ENCODE measurements at places on chromosomes 2 and 18. TPM values are rescaled to one million over a fixed set of nuclear protein-coding genes. Genes with fewer than 3 reads are reported as not detected.

Gene TEKT4
- total RNA-seq = 4.1 TPM

Gene EN1
- not detected for total RNA-seq

- H3K27ac ChIP-seq = no peak overlapping the region
- DNase-seq = peak; percentile 50
- H3K4me3 ChIP-seq = no peak overlapping the region
- no peaks in the 10 kb centered on the region for H3K36me3 ChIP-seq
- no peaks in the 10 kb centered on the region for H3K27me3 ChIP-seq
Measured at GRCh38 chr2:200308546-200309295, 2.2 kb downstream of the SPATS2L start.

Gene CYTIP
- 21.4 TPM for total RNA-seq

- no peaks in the 10 kb centered on the region for H3K27me3 ChIP-seq
- H3K36me3 ChIP-seq = no peaks in the 10 kb centered on the region
- no peak overlapping the region for H3K27ac ChIP-seq
- H3K4me1 ChIP-seq = no peaks in the 10 kb centered on the region
- H3K4me3 ChIP-seq = no peak overlapping the region
- no peak for DNase-seq
Measured at GRCh38 chr2:60331115-60331809, 222.2 kb downstream of the BCL11A start.
